ENCODE measurements at places on chromosomes 13 and 19.
A peak's percentile ranks its signal among the peaks of the same experiment; 100 is the strongest.

- DNase-seq, result no peak
These were observed 824.7 kb upstream of the SLITRK5 start for GRCh38 chr13:86846501-86846900.

DNA sequence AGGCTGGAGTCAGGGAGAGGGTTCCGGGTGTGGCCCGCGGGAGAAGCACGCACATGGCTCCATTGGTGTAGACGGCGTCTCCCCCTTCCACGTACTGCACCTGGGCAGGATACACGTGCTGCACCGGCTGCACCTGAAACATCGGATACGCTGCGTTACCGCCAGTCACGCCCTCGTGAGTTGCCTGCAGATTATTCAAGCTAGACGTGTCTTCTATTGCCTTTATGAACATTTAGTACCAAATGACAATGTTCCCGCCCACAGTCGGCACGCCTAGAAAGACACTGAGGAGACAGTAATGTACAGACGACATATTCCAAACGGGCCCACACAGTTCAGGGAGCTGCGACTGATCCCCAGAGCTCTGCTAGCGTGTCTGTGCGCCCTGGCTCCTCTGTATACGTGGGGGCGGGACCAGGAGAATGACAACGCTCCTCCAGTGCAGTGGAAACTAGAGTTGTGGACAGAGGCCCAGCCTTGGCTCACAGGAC lies 64.1 kb upstream of the RANBP3 start:
- DNase-seq, result no peak

- DNase-seq, result peak; percentile 80
These were observed 1.5 kb upstream of the ATP5F1D start for GRCh38 chr19:1239796-1240737.

DNA sequence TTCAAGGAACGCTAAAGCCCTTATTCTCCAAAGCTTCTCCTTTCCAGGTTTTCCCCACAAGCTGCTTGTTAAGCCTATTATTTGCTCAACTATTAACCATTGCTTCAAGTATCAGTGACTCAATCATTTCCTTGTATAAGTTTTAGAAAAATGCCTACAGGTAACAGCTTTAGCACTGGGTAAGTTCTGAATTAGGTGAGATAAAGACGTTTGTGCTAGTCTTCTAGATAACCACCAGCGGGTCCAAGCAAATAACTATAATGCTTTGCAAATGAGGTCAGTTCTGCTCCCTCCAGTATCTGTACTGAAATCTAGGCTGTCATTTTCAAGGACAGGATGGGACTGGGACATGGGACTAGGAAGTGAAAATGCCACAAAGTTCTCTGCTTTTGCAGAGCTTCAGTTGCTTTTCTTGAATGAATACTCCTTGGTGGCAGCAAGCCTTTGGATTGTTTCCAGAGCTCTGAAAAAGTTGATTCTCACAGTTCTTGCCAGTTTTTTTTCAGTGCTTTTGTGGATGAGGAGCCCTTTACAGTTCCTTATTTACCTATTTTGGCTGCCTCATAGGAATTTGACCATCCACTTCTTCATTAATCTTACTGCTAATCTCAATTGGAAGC lies 1487.7 kb downstream of the EFNB2 start:
- no peak for DNase-seq

Measured in stimulated activated CD4-positive, alpha-beta T cell treated with anti-CD3 and anti-CD28 coated beads, Interleukin-1b, Interleukin-23, amount 100 ng/mL, for 1 hour (primary cell).